ENCODE measurements at places on chromosomes 3 and 15.

GRCh38 chr15:48855501-48856440 is 22.2 kb upstream of the EID1 start:
- no peak for DNase-seq

GRCh38 chr3:87924485-87924884 is 134.3 kb downstream of the CGGBP1 start:
- DNase-seq, result no peak

DNA sequence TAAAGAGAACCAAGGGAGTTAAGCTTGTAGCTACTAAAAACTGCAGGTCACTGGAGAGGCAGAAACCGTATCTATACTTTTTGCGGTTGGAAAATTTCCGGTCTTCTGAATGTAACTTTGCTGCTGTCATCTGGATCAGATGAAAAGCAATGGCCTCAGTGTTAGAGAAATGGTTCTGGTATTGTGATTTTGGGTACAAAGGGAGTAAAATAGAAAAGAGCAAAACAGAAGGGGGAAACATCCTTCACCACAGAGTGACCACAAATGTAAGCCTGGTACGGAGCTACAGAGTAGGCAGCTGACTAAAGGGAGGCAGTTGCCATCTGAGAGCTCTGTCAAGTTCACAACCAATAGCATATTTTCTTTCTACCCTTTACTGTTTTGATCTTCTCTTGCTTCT is 5.6 kb downstream of the CD96 start:
- DNase-seq, result no peak

- DNase-seq, result no peak
These were observed 1.7 kb upstream of the HRG start for GRCh38 chr3:186664119-186664495.

DNA sequence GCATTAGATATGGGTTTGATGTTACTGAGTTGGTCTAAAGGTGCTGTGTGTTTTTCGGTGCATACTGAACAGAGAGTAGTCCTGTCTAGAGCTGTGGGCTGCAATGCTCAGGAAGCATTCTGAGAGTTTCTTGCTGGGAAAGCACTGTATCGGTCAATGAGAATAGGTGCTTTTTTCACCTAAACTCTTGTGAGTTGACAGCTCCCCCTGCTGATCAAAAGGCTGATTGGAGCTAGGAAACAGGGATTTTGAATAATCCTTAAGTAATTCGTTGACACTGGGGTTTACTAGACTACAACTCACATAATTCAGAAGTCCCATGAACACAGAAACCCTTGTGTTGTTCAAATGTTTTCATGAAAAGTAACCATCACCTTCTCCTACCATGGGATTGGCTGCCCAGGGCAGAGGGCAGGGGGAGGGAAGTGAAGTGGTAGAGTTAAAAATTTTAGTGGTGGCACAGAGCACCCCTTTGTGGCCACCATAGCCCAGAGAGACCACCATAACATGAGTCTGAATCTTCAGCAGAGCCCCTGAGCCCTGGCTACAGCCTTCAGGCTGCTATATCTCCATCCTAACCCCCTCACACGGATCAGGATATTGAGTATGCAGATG is 13.0 kb upstream of the MANF start:
- DNase-seq, result no peak

- DNase-seq, result no peak
These were observed 70.0 kb downstream of the DHX30 start for GRCh38 chr3:47872916-47873315.

GRCh38 chr15:76057332-76058000 is 2.3 kb upstream of the TMEM266 start:
- peak; percentile 7 for DNase-seq

DNA sequence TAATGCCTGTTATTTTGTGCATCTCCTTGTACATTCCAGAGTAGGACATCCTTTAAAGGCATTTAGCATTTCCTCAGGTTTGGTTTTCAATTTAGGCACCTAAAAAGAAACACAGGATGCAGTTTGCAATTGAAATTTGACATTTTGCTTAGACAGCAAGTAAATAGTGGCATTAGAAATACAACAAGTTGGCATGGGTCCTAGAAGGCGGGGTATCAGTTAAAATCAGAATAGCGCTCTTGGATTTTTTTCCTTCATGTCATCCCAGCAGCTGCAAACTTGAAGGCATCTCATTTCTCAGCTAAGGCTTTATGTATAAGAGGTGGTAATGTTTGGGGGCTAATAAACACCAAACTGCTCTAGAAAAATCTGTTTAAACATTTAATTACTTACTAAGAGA is 47.5 kb upstream of the SKOR1 start:
- no peak for DNase-seq

- DNase-seq, result peak; percentile 3
These were observed 241.7 kb upstream of the ICE2 start for GRCh38 chr15:60720493-60721256.

DNA sequence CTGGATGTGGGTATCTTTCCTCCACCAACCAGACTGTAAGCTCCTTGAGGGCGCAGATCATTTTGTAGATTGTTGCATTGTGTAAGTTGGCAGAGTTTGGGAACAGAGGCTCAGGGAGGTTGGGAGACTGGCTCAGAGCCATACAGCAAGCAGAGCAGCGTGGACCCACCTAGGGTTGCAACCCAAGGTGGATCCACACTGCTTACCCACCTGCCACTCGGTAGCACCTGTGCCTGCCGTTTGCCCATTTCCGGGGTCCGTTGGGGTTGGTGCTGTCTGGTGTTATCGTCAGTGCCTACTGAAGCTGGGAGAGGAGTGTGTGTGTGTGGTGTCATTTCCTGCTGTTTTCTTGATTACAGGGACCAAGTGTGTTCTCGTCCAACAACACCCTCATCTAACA is 19.0 kb downstream of the SMAD6 start:
- DNase-seq, result no peak

All from activated CD8-positive, alpha-beta memory T cell treated with anti-CD3 and anti-CD28 coated beads for 1 hour (primary cell).